Central memory CD8-positive, alpha-beta T cell (primary cell): ENCODE measurements at places on chromosomes 13 and 19.

GRCh38 chr19:13817615-13818371 is 22.6 kb downstream of the ZSWIM4 start:
- H3K4me1 ChIP-seq = peaks cover 5% of the 10 kb centered on the region
- no peak for DNase-seq
- peak overlapping the region; percentile 38 for H3K27ac ChIP-seq
- H3K4me3 ChIP-seq = no peak overlapping the region
- H3K36me3 ChIP-seq = peaks cover 8% of the 10 kb centered on the region

- peak overlapping the region; percentile 83 for H3K4me3 ChIP-seq
- no peaks in the 10 kb centered on the region for H3K27me3 ChIP-seq
- H3K27ac ChIP-seq = peak overlapping the region; percentile 13
- no peak for DNase-seq
- peaks cover 16% of the 10 kb centered on the region for H3K4me1 ChIP-seq
Observed at GRCh38 chr19:17554968-17555479, 425 bp upstream of the COLGALT1 start.

DNA sequence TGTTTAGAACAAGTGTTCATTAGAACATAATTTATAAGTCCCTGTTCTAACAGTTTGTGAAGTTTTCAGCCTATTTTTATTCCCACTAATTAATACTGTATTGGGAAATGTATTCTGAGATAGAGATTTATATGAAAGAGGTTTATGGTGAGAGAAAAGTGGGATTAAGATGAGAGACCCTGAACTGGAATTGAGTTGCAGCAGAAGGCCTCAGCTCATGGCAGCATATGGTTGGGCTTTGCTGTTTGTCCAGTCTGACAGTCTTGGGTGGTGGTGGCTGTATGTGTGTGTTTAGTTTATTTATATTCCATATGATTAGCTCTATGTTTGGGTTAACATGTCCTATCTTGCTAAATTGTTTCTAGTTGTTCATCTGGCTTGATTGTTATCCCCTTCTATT is 575.1 kb downstream of the SLITRK5 start:
- no peak overlapping the region for H3K27ac ChIP-seq
- H3K36me3 ChIP-seq = no peaks in the 10 kb centered on the region
- no peak overlapping the region for H3K4me3 ChIP-seq
- no peaks in the 10 kb centered on the region for H3K4me1 ChIP-seq
- no peaks in the 10 kb centered on the region for H3K27me3 ChIP-seq
- DNase-seq = no peak

DNA sequence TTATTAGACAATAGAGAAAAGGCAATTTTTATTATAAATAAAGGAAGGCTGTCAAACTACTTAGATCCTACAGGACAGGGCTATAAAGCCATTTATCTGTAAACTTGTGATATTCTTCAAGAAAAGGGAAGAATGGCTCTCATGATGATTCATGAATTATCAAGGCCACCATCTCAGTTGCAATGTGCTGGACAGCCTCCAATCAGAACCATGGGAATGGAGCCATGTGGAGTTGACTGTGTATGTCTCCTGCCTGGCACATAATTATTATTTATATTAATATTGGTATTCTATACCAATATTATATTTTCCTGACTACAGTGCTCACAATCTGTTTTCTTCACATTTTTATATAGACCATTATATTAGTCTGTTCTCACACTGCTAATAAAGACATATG is 560.5 kb upstream of the MIR17HG start:
- no peaks in the 10 kb centered on the region for H3K36me3 ChIP-seq
- H3K27ac ChIP-seq = no peak overlapping the region
- no peak for DNase-seq
- H3K4me1 ChIP-seq = no peaks in the 10 kb centered on the region
- H3K27me3 ChIP-seq = no peaks in the 10 kb centered on the region

GRCh38 chr19:28878862-28879566 is 333.9 kb downstream of the UQCRFS1 start:
- peak; percentile 20 for DNase-seq
- H3K27ac ChIP-seq = no peak overlapping the region
- H3K27me3 ChIP-seq = peaks cover 34% of the 10 kb centered on the region
- no peaks in the 10 kb centered on the region for H3K4me1 ChIP-seq
- no peaks in the 10 kb centered on the region for H3K36me3 ChIP-seq
- H3K4me3 ChIP-seq = no peak overlapping the region

DNA sequence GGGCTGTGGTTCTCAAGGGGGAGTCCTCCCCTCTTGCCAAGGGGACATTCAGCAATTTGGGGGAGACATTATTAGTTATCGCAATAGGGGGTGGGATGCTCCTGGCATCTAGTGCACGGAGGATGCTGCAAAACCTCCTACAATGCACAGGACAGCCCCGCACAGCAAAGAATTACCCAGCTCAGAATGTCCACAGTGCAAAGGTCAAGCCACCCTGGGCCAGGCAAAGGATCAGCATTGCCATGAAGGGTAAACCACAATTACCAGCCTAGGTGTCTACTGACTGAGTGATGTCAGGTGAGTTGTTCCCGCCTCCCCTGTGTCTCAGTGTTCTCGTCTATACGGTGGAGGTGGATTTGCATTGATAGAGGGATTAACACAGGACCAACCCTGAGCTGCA is 2.4 kb upstream of the METTL21C start:
- no peaks in the 10 kb centered on the region for H3K36me3 ChIP-seq
- no peak overlapping the region for H3K27ac ChIP-seq
- no peak overlapping the region for H3K4me3 ChIP-seq
- peaks cover 74% of the 10 kb centered on the region for H3K27me3 ChIP-seq
